ENCODE measurements at places on chromosomes 5 and 9.

DNA sequence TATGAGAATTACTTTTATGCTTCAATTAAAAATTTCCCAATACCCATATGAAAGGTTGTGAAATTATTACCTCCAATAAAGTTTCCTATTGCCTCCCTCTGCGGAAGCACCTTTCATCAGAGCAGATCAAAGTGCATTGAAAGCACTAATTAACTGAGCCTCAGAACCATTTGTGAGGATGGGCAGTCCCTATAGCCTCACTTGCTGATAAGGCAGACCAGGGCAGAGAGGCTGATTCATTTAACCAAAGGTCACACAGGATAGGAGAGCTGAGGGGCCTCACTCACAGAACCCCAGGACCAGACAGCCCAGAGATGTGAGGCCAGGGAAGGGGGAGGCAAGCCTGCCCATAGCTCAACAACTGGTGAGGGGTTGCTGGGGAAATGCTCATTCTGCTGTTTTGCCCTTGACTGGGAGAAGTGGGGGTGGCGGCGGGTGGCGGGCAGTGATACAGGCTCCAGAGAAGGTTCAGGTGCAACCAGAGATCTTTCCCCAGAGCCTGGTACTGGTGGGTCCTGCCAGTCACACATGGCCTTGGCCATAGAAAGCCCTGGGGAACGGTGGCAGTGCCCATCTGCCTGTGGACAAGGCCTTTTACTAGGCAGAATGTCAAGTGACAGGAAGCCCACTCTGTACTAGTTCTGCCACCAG, 57.9 kb downstream of the MACROH2A1 start:
- DNase-seq: no peak

GRCh38 chr5:4222147-4222546, 626.5 kb downstream of the IRX1 start:
- DNase-seq: no peak

DNA sequence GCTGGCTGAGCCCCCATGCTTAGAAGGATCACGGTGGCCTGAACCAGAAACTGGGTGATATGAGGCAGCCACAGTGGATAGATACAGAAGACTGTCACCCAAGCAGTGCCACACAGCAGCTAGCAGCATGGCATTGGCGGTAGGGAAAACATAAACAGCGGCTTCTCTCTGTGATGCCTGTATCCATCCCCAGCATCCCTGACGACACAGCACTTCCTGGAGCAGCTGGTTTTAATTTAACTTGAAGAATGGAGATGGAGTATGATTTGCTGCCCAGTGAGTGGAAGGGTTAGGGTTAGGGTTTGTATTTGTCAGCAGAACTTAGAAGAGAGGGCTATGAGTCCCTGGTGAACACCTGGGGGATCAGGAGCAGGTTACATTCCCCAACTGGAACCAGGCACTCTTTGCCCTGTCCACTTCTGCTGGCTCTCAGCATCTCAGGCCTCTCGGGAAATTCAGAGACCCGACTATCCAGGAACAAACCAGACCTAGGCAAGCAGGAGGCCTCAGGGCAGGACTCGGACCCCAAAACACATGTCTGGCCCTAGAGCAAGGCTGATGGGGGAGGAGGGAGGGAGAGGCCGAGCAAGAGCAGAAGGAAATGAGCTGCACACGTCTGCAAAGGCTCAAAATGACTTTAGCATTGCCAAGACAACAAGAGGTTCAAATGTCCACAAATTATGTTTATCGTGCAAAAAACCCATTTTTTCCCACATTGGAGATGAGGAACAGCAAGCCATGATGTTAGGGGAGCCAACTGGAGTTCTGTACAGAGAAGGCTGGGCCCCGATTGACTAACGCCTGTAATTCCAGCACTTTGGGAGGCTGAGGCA, 6.5 kb upstream of the GGTA1 start:
- DNase-seq: no peak

GRCh38 chr9:36136272-36136893, at the start of gene GLIPR2:
Gene GLIPR2 (plus strand): TSS chr9:36136733. CDS start chr9:36136779, 46 bp downstream.
- no peak for DNase-seq

GRCh38 chr9:87684627-87685219, 41.2 kb upstream of the CTSL start:
- no peak for DNase-seq

- no peak for DNase-seq
These were observed 101.0 kb downstream of the FGF1 start for GRCh38 chr5:142584891-142585290.

- DNase-seq: no peak
These were observed 65.2 kb downstream of the MYO10 start for GRCh38 chr5:16870878-16871277.

DNA sequence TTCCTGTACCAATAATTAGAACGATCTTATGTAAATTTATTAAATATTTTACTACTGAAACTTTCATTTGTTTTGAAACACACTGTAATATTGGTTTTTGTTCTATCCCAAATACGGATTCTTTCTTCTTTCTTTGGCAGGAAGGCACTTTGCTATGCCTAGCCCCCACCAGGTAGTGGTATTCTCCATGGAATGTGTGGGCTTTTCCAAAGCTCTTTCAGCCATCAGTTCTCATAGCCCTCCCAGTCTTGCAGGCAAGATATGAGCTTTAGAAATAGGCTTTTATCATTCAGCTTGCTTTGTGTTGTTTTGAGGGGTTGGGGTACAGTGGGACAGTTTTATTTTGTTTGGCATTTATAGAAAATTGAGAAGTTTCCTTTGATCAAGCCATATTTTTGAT, 107.5 kb downstream of the DMXL1 start:
- no peak for DNase-seq

DNA sequence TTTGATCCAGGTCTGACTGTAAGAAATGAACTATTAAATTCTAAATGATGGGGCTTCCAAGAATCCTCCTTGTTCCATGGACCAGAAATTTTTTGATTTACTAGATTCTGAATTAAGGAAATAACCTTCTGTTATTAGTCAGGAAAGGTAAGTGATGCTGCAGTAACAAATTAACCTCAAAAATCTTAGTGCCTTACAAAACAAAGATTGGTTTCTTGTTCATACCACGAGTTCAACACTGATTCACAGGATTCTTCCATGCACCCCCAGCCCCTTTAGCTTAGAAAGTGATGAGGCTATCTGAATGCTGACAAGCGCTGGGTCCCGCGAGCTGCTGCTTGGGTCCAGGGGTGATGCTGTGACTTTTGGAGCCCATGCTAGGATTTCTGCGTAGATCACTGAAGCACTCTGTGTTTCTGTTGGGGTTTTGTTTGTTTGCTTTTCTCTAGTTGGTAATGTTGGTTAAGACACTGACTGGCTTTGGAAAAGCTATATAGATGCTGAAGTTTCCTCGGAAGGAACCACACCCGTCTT, 52.3 kb downstream of the COL15A1 start:
- no peak for DNase-seq

DNA sequence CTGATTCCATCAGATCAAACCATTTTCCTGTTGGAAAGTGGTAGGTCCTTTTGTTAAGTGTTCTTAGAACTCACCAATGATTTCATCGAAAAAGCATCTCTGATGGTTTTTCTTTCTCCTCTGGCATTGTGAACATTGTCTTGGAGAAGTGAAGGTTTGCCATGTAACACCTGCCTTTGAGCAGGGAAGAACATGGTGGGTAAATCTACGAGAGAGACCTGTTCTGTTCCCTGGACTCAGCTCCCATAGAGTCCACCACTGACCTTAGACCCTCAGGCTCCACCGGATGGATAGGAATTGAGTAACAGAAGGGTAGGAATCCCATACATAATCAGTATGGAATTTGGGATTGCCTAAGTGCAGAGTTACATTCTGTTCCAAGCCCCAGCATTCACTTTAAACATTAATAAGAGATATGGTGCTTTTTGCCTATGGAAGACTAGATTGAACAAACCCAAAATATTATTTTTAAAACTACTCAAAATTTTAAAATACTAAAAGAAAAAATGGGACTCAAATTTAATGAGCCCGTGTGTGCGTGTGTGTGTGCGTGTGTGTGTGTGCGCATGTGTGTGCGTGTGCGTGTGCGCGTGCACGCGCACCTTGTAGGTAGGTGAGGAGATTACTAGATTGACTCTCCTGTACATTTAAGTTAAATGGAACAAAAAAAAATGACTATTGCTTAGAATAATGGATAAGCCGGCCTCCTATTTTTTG, 92.0 kb downstream of the C9orf152 start:
- DNase-seq: no peak

DNA sequence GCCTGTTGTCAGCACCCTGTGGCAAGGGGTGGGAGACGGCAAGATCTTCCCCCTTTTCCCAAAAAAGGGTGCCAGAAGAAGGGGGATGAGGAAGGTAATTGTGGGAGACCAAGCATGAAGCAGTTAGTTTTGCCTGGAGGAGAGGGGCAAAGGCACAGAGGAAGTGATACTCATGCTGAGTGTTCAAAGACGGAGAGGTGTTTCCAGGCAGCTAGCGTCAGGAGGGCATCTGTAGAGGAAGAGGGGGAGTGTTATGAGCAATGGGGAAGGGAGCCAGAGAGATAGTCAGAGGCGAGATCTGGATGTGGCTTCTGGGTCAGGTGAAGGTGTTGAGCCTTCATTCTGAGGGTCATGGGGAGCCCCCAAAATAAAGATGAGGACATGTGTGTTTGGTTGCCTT, 26.9 kb upstream of the ADAM19 start:
- DNase-seq: no peak

DNA sequence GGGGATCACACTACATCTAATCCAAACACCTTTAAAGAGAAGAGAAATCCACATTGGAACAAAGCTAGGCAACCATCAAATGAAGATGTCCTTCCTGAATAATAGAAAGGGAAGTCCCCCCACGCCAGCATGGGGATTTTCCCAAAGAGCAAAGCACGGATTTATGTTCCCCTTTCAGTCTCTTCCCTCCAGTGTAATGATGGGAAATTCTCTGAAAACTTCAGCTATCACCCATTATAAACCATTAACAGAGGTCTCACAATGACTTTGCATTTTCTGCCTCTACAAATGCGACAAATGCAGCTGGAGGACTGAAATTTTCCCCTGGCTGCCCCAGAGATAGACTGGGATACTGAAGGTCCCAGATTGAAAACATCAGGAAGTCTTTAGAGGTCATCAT, 368.7 kb downstream of the EFNA5 start:
- DNase-seq: no peak

- peak; percentile 61 for DNase-seq
These were observed 216.9 kb upstream of the ZNF608 start for GRCh38 chr5:124963236-124963919.

DNA sequence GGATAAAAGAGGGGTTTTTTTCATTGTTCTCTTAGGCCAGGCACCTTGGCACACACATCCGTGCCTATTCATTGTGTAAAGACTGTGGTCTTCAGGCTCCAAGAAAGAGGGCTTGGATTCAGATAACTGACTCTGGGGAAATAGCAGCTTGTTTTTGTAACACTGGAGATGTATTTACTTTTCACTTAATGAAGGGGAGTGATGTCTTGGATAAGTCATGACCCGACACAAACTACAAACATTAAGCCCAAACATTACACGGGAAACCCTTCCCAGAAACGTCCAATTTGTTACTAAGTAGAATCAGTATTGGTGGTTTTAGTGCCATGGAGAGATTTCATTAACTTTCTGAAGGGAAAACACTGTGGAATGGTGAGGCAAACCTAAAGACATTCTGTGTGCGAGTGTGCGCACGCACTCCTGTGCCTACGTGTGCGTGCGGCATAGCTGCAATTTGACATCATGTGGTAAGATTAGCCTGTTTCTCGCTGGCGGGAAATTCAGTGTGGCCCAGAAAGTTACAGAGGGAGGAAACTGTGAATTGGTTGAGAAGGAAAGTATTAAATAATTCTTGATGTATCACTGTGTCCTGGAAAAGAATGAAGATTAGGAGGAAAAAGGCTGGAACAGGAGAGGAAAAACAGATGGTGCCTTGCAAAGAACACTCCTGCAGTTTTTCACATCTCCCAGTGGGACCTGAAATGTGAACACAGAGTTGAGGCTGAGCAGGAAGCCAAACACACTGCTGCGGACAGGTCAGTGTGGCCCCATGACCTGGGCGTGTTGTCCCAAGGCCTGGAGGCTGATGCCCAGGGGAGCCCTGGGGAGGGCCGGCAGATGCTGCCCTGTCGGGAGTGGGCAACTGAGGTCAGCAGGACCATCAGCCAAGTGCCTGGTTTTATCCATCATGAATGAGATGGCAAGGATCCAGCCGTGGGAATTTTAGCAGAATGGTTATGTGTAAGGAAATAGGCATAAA, 108.5 kb downstream of the GAS1 start:
- DNase-seq: no peak

DNA sequence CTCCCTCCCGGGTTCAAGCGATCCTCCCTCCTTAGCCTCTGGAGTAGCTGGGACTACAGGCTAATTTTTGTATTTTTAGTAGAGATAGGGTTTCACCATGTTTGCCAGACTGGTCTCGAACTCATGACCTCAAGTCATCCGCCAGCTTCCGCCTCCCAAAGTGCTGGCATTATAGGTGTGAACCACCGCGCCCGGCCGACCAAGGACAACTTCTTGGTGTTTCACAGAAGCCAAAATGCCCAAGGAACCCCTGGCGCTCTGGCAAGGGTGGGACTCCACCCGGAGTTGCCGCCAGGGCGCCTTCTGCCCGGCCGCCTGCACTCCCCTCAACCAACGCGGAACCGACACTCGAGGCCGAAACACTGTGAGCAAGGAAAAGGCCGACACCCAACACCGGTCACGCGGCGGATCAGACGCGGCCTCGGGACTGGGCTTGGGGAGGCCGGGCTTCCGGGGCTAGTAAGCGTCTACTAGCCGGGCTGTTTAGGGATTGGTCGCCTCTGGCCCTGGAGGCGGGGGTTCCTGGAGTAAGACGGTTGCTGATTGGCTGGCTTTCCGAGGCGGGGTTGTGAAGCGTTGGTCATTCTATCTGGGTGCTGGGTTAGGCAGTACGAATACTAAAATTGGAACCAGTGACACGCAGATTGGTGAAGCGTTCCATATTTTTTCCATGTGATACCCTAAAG, 7.7 kb upstream of the CFAP157 start:
- DNase-seq: peak; percentile 96

DNA sequence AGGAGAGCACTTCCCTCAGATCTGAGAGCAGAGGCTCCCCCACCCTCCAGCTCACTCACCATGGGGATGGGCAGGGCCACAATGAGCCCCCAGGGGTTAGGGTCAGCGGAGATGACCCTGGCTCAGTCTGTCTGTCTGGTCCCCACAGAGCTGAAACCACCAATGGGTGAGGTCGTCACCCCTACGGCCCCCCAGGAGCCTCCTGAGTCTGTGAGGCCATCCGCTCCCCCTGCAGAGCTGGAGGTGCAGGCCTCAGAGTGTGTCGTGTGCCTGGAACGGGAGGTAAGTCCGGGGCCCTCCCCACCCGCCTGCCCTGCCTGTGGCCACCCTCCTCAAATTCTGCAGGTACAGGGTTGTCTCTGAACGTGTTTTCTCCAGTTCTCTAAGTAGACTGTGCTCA, 49.6 kb downstream of the LRSAM1 start:
- no peak for DNase-seq
